ENCODE measurements at places on chromosomes 5 and 9.

DNA sequence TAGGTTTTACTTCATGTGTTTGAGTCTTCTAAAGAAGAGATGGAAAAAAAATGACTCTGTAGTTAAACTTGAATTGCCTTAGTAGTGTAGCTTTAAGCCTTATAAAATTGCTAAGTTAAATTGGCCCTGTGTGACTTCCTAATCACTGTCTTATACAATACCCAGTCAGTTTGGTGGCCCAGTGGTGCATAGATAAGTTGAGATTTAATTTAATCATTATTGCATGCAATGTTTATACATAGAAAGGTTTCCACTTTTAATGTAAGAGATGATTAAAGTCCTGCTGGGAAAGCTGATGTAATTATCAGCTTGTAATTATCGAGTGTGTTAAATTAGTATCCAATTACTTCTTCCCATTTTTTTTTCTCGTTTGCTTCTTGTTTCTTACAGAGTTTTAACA, 187.1 kb downstream of the TRIO start:
- DNase-seq = no peak

DNA sequence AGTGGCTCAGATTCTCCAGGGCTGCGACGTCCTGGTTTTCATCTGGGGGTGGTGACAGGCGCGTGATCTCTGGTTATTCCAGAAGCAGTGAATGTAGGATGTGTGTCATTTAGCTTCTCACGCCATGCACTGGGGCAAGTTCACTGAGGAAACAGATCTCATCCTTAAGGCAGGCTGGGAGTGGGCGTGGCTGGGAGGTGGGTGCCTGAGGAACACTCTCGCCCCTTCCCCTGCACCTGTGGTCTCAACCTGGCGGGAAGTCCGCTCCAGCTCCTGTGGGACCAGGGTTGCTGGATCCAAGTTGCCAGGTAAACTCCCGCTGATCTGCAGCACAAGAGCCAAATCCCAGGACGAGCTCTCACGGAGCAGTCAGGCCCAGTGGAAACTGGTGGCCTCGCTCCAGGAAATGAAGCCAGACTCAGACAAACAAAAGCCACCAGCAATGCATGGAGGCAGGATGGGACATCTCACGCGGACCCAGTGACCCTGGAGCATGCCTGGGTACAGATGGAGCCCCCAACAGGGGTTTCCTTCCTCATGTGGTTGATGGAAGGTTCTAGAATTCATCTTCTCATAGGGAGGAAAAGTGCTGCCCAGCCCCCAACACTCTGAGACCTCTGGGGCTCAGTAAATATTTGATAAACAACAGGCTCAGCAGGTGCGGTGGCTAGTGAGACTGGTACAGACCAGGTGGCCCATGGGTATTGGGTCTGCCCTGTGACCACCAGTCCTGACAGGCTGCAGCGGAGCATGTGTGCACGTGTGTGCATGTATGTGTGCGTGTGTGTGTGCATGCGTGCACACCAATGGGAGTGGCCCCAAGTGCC, 16.3 kb upstream of the SLC12A7 start:
- DNase-seq = peak; percentile 18

DNA sequence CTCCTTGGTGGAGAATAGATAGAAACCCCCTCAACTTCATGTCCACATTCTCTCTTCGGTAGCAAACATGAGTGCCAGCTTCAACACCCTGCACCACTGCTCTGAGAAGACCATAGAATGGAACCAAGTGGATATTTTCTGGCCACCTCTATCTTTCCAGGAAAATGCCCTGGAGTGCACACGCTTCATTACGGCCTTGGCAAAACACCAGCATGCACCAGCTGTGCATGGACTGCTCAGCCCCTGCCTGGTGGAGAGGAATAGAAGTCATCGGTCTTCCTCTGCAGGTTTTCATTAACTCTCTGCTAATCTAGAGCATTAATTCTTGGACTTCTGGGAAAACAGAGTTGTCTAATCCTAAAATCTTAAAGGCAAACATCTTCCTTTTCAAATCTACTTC, 211.6 kb upstream of the TMEM161B start:
- no peak for DNase-seq

DNA sequence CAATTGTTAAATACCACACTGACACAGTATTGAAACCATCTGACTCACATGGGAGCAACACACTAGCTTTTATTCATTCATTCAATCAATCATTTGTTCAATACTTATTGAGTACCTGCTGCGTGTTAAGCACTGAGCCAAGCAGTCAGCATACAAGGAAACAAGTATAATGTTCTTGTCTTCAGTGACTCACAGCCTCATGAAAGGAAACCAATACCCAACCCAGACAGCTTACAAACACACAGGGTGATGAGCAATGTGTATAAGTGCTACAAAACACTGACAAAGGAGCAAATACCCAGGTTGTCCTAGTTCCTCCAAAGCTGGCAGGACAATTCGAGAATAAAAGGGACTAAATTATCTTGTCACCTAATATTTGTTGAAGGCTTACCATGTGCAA, 67.6 kb upstream of the RASEF start:
- DNase-seq = no peak

Measured in suppressor macrophage treated with lipopolysaccharide for 1 hour (primary cell).